MG63 (cell line): ENCODE measurements at places on chromosomes 4 and X. TPM values are rescaled to one million over a fixed set of nuclear protein-coding genes. Genes with fewer than 3 reads are reported as not detected.

Gene BEX4
- total RNA-seq: not detected in 2 replicates

Gene GPR50
- not detected in 2 replicates for total RNA-seq

Gene HPGDS
- total RNA-seq: not detected in 2 replicates

Gene ADH5
- total RNA-seq: 147 and 184 TPM in 2 replicates

Gene PPP2R2C
- 0.94 and 3.3 TPM in 2 replicates for total RNA-seq

Gene VEGFC
- 19.9 and 30.3 TPM in 2 replicates for total RNA-seq

Gene KLHL15
- total RNA-seq: 8.0 and 8.5 TPM in 2 replicates

Gene TFE3
- total RNA-seq: 41.4 and 49.3 TPM in 2 replicates

Gene GAGE2A
- not detected in 2 replicates for total RNA-seq

Gene BEND4
- total RNA-seq: 0.12 and 0.16 TPM in 2 replicates

Gene NPY1R
- total RNA-seq: 0.03 and 1.2 TPM in 2 replicates

Gene ENPP6
- total RNA-seq: 0.16 and 0.27 TPM in 2 replicates

Gene STK32B
- not detected in 2 replicates for total RNA-seq

Gene NUP62CL
- total RNA-seq: not detected in 2 replicates
